ENCODE measurements at places on chromosomes 3 and 15.

DNA sequence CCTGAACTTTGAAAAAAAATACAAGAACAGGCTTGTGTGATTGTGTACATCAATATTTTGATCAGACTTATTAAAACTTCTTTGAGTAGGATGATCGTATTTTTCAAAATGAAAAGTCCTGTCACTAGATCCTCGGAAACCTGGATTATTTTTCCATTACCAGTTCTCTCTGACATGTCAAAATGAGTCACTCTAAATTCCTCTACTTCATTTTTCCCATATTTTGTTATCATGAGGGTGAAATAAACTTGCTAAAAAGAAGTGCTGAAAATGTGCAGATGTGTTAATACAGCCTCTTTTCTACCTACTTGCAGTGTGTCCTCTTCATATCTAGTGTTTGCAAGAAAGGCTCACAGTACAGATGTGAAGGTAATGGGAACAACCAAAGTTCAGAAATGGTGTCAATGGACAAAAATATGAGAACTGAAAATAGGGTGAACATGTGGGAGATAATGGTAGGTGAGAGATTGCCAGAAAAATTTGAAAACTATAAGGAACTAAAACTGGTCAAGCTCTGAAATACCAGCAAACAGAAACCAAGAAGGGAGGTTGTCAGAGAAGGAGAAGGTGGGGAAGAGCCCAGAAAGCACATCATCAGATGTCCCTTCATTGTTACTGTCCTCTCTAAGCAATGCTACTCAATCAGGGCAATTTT is 108.2 kb downstream of the EOMES start:
- DNase-seq = no peak

- DNase-seq = no peak
Measured at GRCh38 chr3:58478781-58479180, 13.1 kb upstream of the KCTD6 start.

- DNase-seq = no peak
Measured at GRCh38 chr3:193771653-193772421, 178.8 kb downstream of the OPA1 start.

DNA sequence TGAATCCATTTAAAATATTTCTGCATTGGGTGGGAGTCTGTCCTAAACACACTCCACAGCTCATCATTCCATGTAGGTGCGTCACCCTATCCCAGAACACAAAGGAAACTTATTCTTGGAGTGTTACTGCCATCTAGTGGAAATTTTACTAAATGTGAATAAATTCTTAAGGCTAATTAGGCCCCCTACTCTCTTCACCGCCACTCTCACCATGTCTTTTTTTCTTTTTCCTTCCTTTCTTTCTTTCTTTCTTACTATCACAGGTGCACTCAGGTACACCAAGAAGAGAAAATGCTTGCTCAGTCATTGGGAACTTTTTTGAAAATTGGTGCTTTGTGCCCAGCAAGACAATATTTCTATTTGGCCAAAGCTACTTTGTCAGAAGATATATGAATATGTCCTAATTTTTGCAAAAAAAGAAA is 26.4 kb upstream of the ATP8B4 start:
- no peak for DNase-seq

GRCh38 chr15:52448011-52448890 is 80.4 kb downstream of the MYO5A start:
- no peak for DNase-seq

- DNase-seq = no peak
Measured at GRCh38 chr3:174596447-174596982, 262.6 kb upstream of the NAALADL2 start.

DNA sequence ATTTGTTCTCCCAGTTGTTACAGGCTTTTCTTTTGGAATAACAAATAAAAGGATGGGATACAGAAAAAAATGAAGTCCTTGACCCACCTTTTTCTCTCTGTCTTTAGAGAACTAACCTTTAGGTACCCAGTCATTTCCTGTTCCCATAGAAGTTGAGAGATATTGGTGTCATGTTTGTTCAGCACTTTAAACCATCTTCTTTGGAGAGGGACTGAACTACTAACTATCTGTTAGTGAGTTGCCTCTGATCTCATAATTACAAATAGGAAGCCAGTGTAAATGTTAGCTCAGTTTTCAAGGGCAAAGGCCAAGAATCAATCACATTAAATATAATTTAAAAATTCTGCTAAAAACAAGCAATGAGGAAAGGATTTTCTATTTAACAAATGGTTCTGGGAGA is 72.9 kb upstream of the DCBLD2 start:
- DNase-seq = no peak

GRCh38 chr3:196203846-196204245 is 7.4 kb downstream of the ZDHHC19 start:
- no peak for DNase-seq

DNA sequence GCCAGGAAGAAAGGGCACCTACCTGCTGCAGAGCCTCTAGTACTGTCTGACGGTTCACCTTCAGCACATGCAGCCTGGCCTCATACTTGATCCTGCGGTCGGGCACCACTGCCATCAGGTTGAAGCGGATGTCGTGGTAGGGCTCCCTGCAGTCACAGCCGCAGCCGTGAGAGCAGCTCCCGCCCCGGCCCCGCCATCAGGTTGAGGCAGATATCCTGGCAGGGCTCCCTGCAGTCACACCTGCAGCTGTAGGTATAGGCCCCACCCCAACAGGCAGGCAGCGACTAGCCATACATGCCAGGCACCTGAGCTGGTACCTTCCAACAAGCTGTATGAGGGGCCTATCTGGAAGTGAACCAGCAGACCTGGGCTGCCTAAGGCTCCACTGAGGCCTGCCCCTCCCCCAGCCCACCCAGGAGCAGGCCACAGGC is 38.7 kb downstream of the SEMA3G start:
- no peak for DNase-seq

DNA sequence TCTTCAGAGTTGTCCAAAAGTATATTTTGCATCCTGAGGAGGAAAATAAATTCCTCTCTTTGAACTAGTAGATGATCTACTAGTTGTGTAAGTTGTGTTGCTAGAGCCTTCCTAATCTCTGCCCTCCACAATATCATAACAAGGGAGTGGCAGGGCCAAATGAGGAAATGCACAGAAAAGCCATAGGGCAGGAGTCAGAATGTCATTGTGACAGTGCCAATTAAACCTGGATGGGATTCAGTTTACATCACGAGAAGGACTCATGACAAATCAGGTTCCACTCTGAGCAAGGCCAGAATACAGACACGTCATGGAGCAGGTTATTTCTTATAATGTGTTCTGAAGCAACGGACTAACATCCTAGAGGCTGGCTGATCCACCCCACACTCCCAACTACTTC is 483.2 kb downstream of the CNTN6 start:
- DNase-seq = no peak
